ENCODE measurements at places on chromosomes 7 and 10.

DNA sequence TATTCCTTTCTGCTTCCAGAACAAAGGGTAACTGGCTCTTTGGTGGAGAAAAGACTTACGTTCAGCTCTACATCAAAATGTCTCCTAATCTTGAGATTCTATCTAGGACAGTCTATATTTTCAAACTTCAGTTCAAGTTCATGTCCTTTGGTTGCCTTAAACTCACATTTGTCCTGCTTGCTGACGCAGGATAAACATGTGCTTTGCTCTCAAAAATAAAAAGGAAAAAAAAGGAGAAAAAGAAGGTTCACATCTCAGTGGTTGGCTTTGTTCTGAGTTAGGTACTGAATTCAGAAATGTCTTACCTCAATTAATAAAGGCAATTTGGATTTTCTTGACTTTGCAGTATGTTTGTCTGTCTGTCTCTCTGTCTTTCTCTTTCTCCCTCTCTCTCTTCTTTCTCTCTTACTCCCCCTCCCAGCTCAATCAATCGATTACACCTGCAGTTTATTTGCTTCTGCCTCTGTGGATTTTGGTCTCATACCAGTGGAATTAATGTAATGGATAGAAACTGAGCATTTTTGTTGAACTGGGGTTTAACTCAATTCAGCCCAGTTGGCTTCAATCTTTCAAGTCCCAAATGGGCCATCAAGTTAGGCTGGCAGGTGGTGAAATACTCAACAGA is 72.2 kb upstream of the ADRB1 start:
- no peak for DNase-seq

GRCh38 chr10:17206210-17206709 is 4.8 kb upstream of the TRDMT1 start:
- no peak for DNase-seq

GRCh38 chr10:93065675-93066543 is 5.3 kb downstream of the CYP26C1 start:
- DNase-seq = no peak

DNA sequence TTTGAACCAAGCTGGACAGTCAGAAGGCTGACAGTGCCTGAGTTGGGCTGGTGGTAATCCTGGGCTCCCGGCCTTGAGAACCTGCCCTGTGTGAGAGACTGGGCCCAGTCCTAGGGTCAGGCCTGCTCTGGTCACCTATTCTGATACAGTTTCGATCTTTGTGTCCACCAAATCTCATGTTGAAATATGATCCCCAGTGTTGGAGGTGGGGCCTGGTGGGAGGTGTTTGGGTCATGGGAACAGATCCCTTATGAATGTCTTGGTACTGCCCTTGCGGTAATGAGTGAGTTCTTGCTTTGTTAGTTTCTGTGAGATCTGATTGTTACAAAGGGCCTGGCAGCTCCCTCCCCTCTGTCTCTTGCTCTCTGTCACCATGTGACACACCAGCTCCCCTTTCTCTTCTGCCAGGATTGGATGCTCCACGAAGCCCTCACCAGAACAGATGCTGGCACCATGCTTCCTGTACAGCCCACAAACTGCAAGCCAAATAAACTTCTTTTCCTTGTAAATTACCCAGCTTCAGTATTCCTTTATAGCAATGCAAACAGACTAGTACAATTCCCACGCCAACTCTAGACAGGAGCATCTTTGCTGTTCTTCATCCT is 111.8 kb upstream of the ZNF438 start:
- no peak for DNase-seq

- DNase-seq = no peak
Observed at GRCh38 chr10:59770689-59771088, 17.4 kb upstream of the MRLN start.

GRCh38 chr7:28723336-28723735 is 234.8 kb downstream of the TRIL start:
- no peak for DNase-seq

DNA sequence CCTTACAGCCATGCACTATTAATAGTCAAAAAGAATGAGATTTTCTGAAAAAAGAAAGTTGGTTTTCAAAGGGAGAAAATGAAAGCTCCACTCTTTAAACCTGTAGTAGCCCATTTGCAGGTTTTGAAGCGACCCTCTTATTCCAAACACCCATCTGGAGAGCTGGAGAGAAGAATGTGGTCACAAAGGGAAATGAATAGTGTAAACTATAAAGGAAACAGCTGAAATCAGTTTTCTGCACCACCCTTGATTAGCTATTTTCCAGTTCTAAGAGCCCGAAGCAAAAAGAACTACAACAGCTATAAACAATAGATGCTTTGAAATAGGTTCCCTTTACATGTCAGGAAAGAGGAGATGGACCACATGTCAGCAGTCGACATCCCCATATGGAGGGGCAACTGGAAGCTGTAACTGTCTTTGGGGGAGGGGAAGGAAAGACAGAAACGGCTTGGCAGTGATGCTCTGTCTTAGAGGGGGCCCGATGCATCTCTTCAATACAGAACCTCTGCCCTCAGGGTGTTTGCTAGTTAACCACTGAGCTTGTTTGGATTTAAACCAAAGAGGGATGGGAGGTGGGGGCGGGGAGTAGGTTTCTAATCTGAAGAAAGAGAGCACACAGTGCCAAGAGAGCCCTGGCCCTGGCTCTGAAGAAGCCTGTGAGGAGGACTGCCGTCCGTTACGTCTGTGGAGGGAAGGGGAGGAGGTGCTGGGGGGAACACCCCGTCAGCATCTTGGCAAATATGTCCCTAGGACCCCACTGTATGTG is 55.3 kb downstream of the CPVL start:
- DNase-seq = no peak

- no peak for DNase-seq
Observed at GRCh38 chr10:126255313-126255712, 133.0 kb downstream of the ADAM12 start.

DNA sequence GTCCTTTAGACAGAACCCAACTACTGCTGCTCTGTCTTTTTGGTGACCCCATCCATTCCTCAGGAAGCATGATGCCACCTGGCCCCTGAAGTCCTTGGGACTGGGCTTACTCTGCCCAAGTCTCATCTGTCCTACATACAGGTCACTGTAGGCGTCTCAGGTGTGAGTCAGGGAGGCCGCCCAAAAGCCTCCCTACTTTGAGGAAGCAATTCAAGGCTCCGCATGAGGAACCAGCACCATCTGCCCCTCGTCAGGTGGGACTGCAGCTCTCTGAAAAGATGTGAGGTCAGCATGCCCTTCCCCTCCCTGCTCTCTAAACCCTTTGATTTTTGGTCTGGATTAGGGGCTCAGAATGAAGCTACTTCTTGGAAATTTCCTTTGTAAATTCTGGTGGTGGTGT is 354.8 kb downstream of the CXCL12 start:
- DNase-seq = no peak

- no peak for DNase-seq
Observed at GRCh38 chr10:2790396-2791188, 276.8 kb upstream of the PFKP start.

GRCh38 chr7:94274828-94275227 is 119.9 kb upstream of the COL1A2 start:
- DNase-seq = no peak

Data from HS-27A (cell line).